Mucosa of descending colon (tissue), 3 donors: ENCODE measurements at places on chromosomes 2 and 18.
A peak's percentile ranks its signal among the peaks of the same experiment; 100 is the strongest.

- no peak for DNase-seq
These were observed 29.3 kb downstream of the ANKMY1 start for GRCh38 chr2:240528406-240529040.

DNA sequence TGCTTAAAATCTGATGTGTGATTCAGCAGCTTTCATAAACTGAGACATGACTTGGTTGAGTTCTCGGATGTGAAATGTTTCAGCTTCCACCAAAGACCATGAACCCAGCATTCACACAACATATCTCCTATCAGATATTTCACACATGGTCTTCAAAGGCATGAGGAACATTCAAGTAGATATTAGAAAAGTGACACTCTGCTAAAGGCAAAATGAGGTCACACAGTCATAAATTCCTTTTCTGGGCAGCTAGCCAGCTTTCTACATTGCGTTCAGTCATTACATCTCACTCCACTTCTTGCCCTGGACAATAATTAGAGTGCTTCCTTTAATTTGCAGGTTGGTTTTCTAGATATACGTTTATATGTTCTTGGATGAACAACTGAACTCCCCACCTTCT lies 96.7 kb downstream of the GAREM1 start:
- DNase-seq, result no peak

- peak; percentile 74 for DNase-seq
These were observed 104.0 kb downstream of the COBLL1 start for GRCh38 chr2:164737612-164738081.

DNA sequence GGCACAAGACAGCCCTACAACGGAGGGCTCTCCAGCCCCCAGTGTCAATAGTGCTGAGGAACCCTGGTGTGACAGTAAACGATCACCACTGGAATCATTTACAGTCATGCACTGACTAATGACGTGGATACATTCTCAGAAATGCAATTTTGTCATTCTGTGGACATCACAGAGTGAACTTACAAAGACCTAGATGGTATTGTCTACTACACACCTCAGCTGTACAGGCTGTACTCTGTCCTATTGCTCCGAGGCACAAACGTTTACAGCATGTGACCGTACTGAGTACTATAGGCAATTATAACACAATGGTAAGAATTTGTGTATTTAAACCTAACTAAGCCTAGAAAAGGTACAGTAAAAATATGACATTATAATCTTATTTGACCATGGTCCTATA lies 67.2 kb downstream of the CD8B2 start:
- no peak for DNase-seq

- DNase-seq, result no peak
These were observed 134.1 kb downstream of the FMNL2 start for GRCh38 chr2:152468899-152469692.

- no peak for DNase-seq
These were observed 140.7 kb downstream of the ESCO1 start for GRCh38 chr18:21459706-21460286.

DNA sequence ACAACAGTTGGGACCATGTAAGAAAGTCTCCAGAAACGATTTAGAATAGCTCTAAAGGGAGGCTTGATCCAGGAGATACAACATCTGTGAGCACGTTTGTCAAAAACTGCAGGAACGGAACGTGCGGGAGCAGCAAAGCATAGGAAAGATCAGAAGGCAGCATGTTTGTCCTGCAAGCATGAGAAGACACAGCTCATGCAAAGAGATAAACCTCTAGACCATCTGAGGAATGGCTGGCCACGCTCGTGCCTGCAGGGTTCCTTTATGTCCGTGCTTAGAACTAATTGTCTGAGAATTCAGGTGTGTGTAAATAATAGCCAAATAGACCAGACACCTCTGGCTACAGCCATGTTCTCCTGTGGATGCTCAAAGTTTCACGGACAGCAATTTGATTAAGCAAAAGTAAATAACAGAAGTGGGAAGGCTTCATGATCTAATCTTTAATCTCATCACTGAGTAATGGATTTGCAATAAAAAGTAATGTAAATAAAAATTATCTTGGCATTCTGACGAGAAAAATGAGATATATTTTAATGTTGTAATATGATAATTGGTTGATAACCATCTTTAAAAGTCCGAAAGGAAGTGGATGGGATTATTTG lies 534.8 kb upstream of the CDH7 start:
- DNase-seq, result no peak

GRCh38 chr2:169933124-169933711 lies 106.0 kb downstream of the UBR3 start:
- DNase-seq, result no peak

DNA sequence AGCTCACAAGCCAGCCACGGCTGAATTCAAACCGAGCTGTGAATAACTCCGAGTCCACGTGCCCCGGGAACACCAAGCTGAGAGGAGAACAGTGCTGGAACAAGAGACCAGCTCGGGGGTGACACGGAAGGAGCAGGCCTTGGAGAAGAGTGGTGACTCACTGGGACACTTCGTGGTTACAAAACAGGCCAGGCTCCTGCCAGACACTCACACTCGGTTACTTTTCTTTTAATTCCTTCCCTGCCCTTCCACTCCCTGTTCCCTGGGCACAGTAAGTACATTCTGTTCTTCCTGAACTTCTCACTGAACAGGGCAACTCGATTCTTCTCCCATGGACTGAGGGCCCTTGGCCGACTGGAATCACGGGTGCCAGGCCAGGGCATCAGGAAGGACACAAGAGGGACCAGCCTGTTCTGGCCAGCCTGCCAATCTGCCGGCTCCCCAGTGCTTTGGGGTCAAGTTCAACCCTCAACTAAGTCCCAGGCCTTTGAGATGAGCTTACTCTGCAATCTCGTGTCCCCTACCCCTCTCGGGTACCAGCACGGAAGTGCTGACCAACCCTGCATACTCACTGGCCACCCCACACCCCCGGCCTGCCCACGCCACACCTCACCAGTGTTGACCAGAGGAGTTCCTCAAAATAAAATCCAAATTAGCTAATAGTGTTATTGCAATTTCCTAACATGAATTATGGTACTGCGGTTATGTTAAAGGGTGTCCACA lies 87.5 kb downstream of the TFCP2L1 start:
- DNase-seq, result peak; percentile 77

DNA sequence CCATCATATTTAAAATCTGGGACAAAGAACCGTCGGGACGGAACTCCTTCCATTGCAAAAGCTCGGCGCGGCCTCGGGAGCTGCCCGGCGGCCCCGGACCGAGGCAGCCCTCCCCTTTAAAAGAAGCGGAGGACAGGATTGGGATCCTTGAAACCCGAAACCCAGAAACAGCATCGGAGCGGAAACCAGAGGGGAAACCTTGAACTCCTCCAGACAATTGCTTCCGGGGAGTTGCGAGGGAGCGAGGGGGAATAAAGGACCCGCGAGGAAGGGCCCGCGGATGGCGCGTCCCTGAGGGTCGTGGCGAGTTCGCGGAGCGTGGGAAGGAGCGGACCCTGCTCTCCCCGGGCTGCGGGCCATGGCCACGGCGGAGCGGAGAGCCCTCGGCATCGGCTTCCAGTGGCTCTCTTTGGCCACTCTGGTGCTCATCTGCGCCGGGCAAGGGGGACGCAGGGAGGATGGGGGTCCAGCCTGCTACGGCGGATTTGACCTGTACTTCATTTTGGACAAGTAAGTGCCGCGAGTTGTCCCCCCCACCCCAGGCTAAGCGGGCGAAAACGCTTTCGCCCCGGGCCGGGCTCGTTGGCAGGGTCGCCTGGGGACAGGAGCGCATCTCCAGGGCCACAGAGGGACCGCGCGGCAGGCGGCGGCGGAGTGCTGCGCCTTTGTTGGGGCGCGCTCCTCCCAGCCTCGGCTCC lies at the start of gene ANTXR1:
Gene ANTXR1, plus strand, starts transcription at position 38 of the 698 bp plus-strand sequence. Its CDS starts 321 bp downstream, at position 359.
- peak; percentile 23 for DNase-seq

DNA sequence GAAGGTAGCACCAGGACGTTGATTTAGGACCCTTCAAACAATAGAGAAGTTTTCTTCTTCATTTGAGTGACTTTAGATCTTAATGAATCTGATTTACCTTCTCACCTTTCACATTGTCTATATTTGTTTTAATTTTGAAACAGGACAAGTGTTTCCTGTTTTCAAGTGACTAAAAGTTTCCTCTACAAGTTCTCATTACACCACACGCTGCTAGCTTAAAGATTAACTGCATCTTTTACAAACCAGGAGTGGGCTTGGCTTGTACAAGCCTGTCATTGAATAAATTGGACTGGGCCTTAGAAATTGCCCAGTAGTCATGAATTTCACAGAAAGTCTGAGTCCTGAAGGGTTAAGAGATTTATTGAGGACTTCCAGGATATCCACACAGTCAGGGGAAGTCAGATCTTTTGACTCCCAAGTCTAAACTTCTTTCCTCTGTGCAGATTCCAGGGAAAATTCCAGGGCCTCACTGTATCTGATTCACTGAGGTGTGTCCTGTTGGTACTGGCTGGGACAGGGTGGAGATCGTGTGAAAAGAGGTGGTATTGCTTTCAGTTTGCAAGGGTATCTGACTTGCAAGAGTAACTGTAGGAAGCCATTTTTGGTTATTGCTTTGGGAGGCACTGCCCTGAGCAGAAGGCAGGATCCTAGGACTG lies 3.4 kb downstream of the SGPP2 start:
- no peak for DNase-seq

GRCh38 chr2:120204417-120204816 lies 18.8 kb downstream of the TMEM185B start:
- no peak for DNase-seq

- DNase-seq, result no peak
These were observed 3.7 kb downstream of the SEMA4C start for GRCh38 chr2:96866149-96866548.

DNA sequence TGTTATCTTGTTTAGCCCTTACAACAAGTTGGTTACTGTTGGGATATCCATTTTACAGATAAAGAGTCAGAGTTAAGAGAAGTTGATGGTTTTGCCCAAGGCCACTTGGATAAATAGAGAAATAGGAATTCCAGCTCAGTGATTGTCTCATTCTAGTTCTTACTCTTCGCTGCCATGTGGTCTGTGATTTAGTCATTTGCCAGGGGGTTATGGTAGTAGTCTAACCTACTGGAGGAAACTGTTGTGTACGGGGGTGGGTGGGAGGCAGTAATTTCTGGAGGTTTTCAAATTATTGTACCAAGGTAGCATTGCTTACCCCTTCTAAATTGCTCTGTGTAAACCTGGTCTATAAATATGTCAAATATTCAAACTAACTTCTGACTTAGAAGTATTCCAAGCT lies 110.4 kb downstream of the MAP2 start:
- no peak for DNase-seq

DNA sequence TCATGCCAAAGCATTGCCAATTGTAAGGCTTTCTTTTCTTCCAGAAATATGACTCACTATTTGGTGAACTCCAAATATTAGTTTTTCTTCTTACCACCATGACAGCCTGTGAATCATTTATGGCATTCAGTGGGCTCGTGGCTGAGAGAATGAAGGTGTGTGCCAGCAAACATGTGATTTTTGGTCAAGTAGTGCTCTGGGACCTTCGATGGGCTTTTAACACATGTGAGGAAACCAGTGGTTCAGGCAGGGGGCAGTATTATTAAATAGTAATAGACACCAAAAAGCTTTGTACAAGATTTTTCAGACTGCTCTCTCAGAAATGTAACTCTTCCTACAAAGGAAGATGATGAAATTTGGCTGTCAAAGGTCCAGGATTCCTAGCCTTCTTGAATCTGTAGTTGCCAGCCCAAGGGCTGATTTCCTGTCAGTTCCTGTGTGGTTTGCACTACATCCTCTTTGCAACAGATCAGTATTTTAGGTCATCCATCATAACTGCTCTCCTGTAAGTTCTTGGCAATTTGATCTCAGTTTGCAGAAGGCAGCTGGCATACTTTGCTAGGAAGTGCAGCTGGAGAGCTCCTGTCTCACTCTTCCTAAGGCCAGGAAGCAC lies 64.3 kb downstream of the BABAM2 start:
- no peak for DNase-seq

GRCh38 chr18:26004832-26005231 lies 85.6 kb downstream of the SS18 start:
- DNase-seq, result no peak

GRCh38 chr2:88590998-88591613 lies 36.2 kb downstream of the EIF2AK3 start:
- peak; percentile 80 for DNase-seq

DNA sequence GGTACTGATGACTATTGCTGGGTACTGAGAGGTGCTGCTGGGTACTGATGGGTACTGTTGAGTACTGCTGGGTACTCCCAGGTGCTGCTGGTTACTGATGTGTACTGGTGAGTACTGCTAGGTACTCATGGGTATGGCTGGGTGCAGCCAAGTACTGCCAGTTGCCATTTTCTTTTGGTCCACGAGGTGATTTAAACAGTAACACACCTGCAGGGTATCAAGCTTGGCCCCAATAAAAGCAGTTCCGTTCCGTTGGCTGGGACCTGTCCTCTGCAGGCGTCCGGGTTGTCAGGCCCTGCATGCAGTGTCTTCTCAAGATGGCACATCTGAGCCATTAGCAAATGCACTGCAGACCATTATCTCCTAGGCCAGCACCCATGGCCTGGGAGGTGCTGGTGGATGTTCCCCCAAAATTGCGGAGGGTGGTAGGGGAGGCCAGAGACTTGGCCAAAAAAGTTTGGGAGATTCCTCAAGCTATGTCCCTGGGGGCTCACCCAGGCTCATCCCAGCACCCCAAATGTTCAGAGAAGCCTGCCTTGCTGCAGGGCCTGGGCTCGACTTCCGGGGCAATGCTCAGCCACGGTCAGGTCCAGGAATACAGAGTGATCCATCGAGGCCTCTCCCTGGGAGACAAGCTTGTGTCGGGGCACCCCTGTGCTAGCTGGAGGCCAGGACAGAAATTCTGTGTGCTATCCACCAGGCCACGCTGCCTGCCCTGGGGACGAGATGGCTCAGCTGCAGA lies 165.2 kb downstream of the TWIST2 start:
- DNase-seq, result no peak

- DNase-seq, result no peak
These were observed 73.2 kb downstream of the CYBRD1 start for GRCh38 chr2:171595456-171595855.

DNA sequence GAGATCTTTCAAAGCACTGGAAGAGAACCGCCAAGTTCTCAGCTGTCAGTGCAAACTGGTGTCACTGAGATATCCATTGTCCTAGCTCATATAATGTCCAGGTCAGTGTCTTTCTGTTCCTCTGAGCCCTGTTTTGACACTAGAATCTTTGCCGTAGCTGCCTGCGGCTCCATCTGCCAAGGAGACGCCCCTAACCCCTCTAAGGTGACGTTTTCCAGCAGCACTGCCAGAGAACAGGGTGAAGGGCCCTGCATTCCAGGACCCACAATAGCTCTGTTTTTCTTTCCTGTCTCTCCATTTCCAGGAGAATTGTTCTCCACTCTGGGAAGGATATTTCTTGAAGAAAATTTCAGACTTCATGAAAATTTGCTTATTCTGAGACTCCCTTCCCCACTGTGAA lies 181.7 kb upstream of the SLC39A10 start:
- DNase-seq, result no peak

DNA sequence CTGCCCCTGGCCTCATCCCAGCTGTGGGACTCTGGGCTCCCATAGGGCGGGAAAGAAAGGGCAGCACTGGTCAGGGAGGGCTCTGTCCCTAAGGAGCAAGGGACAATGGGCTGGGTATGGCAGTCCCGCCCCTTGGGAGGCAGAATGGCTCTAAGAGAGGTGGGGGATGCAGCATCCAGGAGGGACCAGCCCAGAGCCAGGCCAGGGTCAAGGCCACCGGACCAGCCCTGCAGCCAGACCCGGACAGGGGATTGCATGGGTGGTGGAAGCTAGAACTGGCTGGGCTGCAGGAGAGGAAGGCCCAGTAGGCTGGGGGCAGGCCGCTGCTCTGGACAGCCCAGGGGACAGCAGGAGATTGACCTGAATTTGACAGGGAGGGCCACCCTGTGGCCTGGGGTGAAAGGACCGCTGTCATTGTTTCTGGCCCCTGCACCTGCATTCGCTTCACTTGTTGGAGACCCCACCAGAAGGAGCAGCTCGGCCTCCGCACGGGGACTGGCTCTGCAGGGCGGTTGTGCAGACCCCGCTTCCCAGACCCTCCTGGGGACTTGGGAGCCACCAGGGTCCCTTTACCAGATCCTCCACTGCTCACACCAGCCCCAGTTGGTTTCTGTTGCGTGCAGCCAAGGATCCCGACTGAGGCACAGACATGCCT lies 14.6 kb downstream of the RAMP1 start:
- peak; percentile 16 for DNase-seq
